ENCODE measurements at places on chromosomes 6 and 20. TPM values are rescaled to one million over a fixed set of nuclear protein-coding genes. Genes with fewer than 3 reads are reported as not detected.

Gene EEF1A2
- total RNA-seq: 27.4 TPM

Gene LY6G6C
- total RNA-seq: 0.24 TPM

Gene FAM209B
- total RNA-seq: 0.92 TPM

Gene PDE10A
- 0.31 TPM for total RNA-seq

Gene SLC22A1
- total RNA-seq: 0.50 TPM

Gene ARID1B
- total RNA-seq: 88.2 TPM

Gene DEFB121
- total RNA-seq: not detected

Gene SSTR4
- not detected for total RNA-seq

Gene CDC25B
- 22.9 TPM for total RNA-seq

Gene CST4
- not detected for total RNA-seq

Gene CRISP2
- not detected for total RNA-seq
